EH (cell line): ENCODE measurements at places on chromosomes 11 and 22.

DNA sequence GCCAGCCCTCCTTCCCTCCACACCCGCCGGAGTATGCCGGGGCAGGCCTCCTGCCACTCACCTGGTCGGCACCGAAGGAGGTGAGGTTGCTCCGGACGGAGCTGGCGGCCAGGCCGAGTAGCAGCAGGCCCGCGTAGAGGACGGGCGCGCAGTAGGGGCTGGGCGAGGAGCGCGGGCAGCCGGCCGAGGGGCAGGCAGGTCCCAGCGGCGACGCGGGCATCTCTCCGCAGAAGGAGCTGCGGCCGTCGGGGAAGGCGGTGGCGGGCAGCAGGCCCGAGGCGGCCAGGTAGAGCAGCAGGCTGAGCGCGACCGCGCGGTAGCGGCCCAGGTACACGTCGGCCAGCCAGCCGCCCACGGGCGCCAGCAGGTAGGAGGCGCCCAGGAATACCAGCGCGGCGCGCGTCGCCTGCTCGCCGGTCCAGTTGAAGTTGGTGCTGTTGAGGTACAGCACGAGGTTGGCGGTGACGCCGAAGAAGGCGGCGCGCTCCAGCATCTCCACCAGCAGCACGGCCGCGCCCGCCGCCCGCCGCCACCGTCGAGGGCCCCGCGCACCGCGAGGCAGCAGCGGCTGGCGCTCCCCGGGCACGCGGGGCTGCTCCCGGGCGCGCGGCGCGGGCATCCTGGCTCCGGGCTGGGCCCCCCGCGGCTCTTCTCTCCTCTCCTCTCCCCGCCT, 907 bp downstream of the SLC15A3 start:
- peak; percentile 14 for DNase-seq

GRCh38 chr11:75667831-75668450, 897 bp downstream of the MAP6 start:
- peak; percentile 64 for DNase-seq

DNA sequence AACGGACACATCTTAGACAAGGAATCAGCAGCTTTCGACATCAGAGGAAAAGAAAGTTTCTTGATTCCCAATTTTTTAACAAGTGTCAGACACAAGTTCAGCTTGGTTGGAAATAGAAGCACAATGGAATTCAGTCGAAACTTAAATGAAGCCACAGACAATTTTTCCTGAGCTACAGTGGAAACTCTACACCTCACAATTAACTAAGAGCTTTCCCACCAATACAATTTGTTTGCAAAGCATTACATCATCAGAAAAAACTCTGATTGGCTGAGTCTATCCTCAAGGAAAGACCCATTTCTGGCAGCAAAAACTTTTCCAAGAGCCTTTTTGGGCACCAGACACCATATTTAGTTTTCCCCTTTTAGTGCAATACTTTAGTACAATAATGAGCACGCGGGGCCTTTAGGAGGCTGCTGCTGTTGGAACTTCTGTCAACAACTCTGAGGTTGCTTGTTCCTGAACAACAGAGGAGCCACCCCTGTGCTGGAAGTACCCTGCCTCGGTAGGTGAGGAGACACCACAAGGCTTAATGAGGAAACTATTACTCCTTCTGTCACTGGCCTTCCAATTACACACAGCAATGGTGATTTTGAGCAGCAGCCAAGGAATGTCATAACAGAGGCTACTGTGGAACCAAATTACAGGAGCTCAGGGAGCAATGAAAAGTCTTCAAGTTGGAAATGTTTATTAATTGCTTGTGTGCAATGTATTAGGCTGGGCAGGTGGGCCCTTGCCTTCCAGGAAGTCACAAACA, 61.9 kb upstream of the BARX2 start:
- DNase-seq: peak; percentile 29

DNA sequence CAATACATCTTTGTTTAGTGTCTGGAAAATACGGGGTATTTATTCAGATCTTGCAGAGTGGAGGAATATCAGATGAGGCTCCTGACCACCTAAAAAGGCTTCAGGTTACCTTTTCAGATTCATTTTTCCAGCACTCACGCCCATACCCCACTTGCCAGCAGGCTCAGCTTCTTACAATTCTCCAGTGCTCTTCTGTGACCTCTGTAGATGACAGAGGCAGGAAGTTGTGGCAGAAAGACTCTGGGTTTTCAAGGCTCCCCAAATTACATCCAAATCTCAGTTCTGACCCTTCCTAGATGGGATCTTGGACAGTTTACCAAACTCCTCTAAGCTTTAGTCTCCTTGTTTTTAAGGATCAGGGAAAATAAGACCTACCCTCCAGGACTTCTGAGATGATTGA, 61.1 kb downstream of the SYTL2 start:
- DNase-seq: no peak

GRCh38 chr11:12235947-12236743, 125.8 kb downstream of the MICAL2 start:
- DNase-seq: peak; percentile 78

DNA sequence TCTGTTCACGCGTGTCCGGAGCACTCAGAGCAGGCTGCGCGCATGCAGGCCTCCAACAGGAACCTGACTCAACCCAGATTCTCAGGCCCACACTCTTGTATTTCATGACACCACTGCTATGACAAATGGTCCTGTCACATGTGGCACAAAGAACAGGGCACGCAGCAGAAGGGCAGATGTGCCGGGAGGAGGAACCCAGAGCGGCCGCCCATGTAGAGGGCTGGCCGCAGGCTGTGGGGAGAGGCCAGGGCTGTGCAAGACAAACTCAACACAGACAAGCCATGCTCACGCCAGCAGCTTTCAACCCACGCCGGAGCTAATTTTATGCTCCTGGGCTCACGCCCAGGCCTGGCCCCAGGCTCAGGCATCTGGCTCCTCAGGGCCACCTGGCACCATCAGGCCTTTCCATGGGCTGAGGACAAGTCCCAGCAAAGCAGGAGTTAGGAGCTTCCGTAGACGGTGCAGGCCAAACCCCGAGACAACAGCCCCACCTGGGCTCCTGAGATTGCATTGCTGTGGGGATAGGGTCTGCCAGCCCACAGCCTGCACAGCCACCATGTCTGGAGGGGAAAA, 40.0 kb downstream of the DUSP8 start:
- DNase-seq: peak; percentile 58

- DNase-seq: peak; percentile 54
Measured at GRCh38 chr11:62540804-62541701, 5.6 kb downstream of the AHNAK start.

GRCh38 chr11:131079036-131079435, 162.8 kb upstream of the SNX19 start:
- DNase-seq: peak; percentile 51

DNA sequence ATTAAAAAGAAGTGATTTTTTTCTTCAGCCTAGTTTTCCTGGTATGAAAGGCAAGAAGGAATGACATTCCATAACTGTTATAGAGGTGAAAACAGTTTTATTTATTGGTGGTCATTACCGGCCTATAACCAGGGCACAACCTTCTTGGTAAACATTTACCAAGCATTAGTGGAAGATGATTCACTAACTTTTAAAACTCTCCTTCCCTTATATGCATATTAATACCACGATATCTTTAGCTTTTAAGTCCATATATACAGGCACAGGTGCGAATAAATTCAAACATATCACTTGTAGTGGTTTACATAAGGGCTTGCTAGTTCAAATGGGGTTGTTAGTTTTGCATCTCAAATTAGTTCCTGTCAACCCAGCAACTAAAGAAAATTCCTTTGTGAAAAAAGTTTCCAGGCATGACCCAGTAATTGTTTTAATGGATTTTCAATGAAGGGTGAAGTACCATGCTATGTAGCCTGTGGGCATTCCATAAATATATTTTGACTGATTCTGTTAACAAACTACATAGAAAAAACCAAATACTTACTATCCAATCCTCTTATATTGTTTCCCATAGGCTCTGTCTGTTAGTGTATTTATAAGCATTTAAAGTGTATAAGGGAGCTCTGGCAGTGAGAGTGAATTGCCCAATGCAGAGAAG, 30.6 kb upstream of the ROBO3 start:
- no peak for DNase-seq

DNA sequence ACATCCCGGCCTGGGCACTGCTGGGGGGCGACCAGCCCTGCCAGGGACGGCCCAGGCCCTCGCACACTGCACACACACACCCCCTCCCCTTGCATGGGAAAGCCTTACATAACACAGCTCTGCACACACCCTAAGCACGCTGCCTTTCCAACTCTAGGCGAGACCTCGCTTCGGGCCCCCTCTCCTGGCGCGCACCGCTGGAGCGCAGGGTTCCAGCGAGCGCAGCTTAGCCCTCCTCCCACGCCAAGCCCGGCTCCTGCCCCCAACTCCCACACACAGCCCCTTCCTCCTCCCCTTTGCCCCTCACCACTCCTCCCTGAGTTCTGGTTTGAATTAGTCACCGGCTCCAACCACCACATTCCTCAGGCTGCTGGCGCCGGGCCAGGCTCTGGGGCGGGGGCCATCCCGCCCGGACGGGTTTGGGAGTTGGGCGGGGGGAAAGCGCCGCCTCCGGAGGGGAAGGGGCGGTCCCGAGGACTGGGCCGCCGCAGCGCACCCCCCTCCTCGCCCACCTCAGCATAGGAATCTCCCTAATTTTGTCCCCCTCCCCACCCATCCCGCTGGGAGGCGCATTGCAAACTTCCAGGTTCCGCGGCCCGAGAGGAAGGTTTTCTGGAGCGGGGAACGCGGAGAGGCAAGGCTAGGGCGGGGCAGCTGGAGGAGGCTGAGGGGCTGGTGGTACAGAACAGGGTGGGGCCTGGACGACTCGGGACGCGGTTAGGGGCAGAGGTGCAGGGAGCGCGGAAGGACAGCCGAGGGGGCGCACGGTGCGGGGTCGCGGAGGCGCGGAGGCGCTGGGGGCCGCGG, 966 bp downstream of the AHNAK start:
- DNase-seq: peak; percentile 94

- DNase-seq: peak; percentile 96
Measured at GRCh38 chr11:10328314-10329098, 23.6 kb downstream of the ADM start.

DNA sequence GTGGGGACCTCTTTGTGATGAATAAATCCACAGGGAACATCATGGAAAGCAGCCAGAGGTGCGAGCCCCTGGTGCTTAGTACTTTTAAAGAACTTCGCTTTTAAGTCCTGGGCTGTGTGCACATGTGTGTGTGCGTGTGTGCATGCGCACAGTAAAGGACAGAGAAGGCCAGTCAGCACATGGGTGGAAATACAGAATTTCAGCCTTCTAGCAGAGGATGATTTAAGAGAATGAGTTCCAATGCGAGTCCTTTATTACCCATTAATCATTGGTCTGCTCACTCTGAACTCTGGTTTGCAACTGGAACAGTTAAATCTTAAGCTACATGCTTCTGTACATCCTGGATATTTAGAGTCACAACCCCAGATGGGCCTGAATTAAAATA, 18.9 kb downstream of the TEAD1 start:
- DNase-seq: no peak

- DNase-seq: peak; percentile 11
Measured at GRCh38 chr22:50531546-50531961, 1.7 kb upstream of the TYMP start.

GRCh38 chr22:38270091-38270992, 2.5 kb downstream of the TMEM184B start:
- DNase-seq: peak; percentile 54

DNA sequence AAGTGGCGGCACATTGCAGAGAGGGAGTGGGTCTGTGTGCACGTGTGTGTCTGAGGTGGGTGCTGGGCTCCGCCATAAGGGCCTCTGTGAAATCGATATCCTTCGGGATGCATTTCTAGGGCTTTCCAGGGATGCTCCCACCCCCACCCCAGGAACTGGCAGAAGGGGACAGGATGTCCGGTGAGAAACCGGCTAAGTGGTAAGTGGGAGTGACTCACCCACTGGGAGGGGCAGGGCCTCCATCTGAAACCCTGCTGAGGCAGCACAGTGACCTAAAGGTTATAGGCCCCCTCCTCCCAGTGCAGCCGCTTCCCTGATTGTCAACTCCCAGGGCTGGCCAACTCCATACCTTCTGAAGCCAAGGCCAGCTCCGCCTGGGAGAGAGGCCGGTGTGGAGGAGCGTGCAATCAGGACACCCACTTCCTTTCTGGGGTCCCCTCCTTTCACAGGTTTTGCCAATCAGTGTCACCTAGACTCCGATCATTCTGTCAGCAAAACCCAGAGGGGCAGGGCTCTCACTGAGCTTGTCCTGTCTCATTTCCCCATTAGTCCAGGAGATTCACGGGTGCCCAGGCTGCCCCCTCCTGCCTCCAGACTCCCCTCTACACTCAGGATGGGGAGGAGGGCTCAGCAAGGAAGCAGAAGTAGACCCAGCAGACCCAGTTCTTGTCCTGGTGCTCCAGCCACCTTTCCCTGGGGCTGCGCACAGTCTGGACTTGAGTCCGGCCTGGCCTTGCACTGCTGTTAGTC, 44.5 kb downstream of the NECTIN1 start:
- DNase-seq: peak; percentile 83

- DNase-seq: no peak
Measured at GRCh38 chr22:45071618-45072017, 61.8 kb upstream of the PHF21B start.

GRCh38 chr11:120912504-120912903, 111.4 kb upstream of the TBCEL start:
- DNase-seq: peak; percentile 34

DNA sequence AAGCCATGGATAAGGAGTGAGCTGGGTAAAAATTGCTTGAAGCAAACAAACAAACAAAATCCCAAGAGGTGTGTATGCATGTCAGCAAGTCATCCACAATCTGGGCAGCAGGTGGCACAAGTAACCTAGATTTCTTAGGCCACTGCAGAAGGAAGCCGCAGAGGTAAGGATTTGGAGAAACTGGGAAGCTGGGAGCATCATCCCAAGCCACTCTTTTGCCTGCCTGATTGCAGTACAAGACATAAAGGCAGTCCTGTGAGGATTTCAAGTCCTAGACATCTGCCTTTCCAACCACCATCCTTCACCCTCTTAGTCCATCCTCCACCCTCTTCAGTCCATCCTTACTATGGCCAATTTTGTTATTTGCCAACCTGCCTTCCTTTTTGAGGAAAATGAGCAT, 67.2 kb upstream of the BMAL1 start:
- DNase-seq: peak; percentile 83

DNA sequence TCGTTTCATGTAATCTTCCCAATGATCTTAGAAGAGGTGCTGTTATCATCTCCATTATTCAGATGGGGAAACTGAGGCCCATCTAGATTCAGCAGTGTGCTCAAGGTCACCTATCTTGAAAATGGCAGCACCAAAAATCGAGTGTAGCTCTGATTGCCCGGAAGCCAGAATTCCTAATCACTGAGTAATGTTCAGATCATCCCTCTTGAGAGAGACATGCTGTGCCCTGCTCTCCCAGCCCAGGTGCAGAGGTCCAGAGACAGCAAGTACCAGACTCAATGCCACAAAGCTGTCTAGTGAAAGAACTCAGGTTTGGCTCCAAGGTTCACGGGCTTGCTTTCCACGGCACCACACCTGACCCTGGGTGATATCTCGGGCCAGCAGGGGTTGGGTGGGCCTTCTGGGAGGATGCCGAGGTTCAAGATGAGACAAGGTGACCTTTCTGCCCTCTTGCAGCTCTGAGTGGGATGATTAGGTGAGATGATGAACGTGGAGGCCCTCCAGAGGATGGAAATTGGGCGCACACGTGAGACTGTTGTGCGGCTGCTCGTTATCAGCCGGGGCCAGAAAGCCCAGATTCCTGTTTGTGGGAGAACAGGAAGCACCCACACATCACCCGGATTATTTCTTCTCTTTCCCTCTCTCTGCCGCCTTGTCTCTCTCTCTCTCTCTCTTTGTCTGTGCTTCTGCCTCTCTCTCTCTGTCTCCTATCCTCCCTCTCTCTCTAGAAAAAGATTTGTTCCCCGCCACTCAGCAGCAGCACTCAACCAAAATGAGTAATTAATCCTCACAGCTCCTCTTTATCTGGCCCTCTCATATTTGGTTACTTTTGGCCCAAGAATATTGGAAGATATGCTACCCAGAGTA, 19.0 kb upstream of the RASD2 start:
- no peak for DNase-seq

- DNase-seq: no peak
Measured at GRCh38 chr22:43571181-43571580, 159.4 kb downstream of the MPPED1 start.

GRCh38 chr11:113237261-113237660, 77.1 kb upstream of the TTC12 start:
- DNase-seq: no peak
